EL (cell line): ENCODE measurements at places on chromosomes 7 and 10.

DNA sequence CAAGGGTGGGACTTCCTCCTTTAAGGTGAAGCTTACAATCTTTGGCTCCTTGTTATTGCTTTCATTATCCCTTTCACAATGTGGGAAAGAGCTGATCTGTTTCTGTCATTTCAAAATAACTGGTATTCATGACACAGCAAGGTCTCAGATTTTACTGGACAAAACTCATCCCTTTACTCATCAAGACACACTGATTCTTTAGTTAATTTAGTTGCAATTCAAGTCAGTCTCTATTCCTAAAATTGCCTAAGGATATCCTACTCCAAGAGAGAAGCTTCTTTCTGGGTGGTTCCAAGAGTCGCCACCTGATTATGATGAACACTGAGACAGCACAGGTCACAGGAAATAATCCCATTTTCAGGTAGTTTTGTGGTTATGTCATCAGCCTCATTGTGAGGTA is 5.8 kb upstream of the PNLIPRP3 start:
- DNase-seq, result no peak

GRCh38 chr10:29304264-29304994 is 15.6 kb downstream of the LYZL1 start:
- peak; percentile 75 for DNase-seq

GRCh38 chr7:518630-519483 is 789 bp downstream of the PDGFA start:
- peak; percentile 78 for DNase-seq

DNA sequence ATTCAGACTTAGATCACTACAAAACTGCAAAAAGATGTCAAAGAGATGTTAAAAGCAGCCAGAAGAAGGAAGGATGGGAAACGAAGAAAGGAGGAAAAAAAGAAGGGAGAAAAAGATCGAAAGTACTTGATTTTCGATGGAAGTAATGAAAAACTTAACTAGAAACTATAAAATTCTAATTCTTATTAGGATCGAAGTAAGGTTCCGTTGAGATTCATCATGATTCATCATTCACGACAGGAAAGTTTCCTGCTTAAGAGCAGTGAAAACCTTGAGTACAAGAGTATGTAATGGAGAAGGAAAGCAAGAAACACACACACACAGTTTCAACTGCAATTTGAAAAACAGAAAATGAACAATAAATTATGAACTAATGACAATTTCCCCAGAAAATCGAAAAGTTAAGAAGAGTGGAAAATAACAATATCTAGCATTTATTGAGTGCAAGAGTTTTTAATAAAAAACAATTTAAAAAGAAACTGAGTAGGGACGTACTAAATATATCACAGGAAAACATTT is 1.1 kb upstream of the ING3 start:
- DNase-seq, result no peak

- no peak for DNase-seq
Measured at GRCh38 chr10:125016611-125017202, 74.8 kb downstream of the ZRANB1 start.

- DNase-seq, result no peak
Measured at GRCh38 chr7:69739190-69739589, 140.9 kb downstream of the AUTS2 start.

DNA sequence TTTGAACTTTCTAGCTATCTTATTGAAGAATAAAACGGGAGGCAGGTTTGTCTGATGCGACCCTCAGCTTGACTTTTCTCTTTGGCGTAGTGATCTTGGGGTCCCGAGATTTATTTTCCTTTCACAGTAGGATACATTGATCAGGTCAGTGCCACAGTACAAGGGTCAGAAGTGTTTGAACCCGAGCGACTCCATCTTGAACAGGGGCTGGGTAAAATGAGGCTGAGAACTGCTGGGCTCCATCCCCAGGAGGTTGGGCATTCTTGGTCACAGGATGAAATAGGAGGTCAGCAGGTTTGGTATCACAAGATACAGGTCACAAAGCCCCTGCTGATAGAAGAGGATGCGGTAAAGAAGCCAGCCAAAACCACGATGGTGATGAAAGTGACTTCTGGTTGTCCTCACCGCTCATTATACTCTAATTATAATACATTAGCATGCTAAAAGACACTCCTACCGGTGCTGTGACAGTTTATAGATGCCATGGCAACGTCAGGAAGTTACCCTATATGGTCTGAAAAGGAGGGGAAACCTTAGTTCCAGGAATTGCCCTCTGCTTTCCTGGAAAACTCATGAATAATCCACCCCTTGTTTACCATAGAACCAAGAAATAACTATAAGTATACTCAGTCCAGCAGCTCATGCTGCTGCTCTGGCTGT is 3.0 kb upstream of the TECPR1 start:
- no peak for DNase-seq
